ENCODE measurements at places on chromosomes 5 and 9.

- no peak for DNase-seq
These were observed 115.7 kb upstream of the EPB41L4A start for GRCh38 chr5:112534611-112535255.

GRCh38 chr5:116795189-116795588, 220.6 kb upstream of the SEMA6A start:
- no peak for DNase-seq

DNA sequence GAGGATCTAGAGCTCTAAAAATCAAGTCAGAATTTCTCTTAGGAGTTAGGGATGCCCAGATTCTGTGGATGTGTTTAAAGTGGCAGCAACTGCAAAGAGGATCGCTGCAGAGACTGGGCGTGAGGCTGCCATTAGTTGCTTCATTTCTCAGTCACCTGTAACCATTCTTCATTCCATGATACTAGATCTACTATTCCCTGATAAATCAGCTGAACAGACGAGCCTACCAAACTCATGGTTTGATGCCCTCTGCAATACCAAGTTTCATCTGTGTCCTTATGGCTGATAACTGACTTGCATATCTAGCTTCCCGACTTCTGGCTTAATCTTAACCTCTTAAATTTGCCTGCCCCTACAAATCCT, 33.3 kb downstream of the UBE2R2 start:
- DNase-seq, result no peak

DNA sequence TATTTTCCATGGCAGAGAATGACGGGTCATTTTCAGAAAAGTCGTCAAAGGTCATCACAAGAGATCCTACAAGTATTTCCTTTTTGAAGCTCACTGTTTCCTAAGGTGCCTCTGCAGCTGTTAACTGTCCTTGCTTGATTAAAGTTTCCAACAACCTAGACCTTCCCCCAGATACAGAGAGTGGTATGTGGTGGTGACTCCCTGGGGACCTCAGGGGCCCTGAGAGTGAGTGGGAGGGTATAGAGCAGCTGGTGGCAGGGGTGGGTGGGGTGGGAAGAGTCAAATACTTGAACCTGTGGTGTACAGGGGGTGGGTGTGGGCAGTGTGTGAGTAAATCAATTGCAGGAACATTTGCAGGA, 1.6 kb upstream of the CD72 start:
- DNase-seq, result no peak
